ENCODE measurements at places on chromosomes 4 and X.

DNA sequence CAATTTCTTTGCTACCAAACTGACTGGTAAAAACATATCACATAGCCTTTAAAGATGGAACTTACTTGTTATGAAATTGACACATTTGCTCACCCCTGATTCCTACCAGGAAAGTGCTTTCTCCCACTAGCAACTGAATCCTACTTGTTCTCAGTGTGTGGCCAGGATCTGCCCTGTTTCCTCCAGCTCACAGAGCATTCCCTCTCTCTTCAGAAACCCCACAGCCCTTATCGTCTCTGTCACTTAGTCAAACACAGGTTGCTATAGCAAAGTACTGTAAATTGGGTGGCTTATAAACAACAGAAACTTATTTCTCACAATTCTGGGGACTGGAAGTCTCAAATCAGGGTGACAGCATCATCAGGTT is 265.2 kb upstream of the BOD1L1 start:
- DNase-seq, result no peak

DNA sequence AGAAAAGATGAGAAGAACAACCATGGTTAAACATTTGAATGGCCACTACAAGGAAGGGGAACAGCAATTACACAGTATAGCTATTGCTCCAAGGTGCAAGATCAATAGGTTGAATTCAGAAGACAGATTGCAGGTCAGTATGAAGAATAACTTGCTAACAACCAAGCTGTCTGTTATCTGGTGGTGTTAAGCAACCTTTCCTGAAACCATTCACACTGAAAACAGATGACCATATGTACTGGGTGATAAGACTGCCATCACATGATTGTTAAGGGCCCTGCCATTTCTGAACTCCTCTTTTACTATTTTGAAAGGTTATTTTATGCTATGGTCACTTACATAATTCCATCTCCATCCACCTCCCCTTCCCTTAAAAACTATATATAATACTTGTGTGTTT is 6.8 kb downstream of the GABRA3 start:
- no peak for DNase-seq

- no peak for DNase-seq
Measured at GRCh38 chr4:185576314-185576961, 41.1 kb upstream of the PDLIM3 start.

DNA sequence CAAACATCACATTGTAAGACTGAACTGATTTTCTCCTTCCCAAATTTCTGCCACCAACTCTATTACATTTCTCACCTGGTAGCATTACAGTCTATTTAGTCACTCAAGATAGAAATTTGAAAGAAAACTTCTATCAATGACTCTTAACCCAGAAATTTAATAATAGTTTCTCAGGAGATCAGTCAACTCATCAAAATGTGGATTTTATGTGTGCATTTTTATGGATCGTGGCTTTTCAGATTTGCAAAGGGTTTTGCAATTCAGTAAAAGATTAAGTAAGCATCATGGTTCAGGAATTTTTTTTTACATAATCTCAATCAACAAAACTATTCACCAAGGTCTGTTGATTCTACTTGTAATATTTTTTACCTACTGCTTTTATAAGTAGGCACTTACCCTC is 111.1 kb downstream of the CFAP299 start:
- DNase-seq, result no peak

GRCh38 chr4:116400480-116400879 is 684.9 kb downstream of the TRAM1L1 start:
- peak; percentile 2 for DNase-seq

DNA sequence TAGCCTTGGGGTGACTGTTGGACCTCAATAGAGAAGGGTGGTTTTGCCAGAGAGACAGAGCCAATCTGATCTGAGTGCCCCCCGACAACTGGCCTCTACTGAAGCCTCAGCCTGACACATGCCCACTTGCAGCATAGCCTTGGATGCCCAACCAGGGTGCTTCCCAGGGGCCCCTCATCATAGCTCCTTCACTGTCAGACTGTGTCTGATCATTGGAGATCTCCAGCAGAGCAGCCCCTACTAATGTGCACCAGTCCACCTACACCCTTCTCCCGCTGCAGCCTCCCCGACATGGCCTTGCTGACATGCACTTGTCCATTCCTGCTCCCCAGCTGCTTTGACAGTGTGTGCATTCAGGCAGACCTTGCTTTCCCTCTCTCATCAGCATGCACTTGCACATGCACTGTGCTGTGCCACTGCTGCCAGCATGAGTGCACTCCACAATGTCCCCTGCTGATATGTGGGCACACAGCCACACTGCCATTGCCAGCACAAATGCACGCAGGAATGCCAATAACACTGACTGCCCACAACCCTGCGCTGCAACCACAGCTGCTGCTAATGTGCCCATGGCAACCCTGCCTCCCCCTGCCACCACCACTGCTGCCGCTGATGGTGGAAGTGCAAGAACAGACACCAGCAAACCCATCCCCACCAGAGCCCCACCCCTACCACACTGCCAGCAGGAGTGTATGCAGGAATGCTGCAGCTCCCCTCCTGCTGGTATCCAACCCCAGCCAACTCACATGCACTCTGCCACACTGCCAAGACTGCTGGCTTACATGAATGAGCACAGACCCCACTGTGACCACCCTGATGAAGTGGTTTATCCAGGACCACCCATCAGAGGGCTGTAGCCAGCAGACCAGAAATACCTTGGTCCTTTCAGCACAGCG is 68.1 kb upstream of the ZMAT1 start:
- DNase-seq, result no peak

DNA sequence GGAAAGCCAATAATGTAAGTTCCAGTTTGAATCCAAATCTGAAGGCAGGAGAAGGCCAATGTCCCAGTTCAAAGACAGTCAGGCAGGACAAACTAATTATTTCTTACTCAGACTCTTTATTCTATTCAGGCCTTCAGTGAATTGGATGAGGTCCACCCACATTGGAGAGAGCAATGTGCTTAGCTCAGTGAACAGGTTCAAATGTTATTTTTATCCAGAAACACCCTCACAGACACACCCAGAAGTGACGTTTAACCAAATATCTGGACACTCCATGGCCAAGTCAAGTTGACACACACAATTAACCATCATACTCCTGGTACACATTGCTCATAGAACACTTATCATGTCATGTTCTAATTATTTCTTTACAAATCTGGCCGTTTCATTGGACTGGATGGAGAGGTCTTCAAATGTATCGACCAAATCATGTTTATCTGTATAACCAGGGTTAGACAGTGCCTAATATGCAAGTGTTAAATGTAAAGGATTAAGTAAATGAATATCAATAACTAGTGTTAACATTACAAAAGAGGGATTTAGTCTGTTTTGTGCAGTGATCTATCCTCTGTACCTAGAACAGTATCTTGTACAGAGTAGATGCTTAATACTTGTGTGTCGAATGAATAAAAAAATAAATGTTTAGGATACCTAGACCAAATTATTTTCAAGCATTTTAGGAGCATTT is 27.1 kb upstream of the XK start:
- no peak for DNase-seq

DNA sequence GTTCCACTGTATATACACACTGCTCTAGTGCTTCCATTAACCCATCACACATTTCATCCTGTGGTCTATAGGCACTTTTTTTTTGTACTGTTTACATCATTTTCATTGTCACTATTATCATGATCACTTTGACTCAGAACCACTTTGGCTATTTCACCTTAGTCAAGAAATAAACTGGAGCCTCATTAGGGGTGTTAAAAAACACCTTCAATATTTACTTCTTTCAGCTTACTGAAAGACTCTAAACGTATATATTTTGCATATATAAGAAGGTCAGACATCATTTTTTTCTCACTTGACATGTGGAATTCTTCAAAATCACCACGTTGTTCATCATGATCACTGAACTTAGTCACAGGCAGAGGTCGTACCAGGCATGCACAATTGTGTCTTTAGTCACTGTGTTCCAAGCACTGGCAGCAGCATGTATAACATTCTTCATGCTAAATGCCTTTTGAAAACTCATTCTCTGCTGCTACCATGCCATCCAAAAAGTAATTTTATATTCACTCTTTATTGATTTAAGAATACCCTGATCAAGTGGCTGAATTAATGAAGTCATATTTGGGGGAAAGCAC is 229.2 kb upstream of the ARSJ start:
- DNase-seq, result no peak

DNA sequence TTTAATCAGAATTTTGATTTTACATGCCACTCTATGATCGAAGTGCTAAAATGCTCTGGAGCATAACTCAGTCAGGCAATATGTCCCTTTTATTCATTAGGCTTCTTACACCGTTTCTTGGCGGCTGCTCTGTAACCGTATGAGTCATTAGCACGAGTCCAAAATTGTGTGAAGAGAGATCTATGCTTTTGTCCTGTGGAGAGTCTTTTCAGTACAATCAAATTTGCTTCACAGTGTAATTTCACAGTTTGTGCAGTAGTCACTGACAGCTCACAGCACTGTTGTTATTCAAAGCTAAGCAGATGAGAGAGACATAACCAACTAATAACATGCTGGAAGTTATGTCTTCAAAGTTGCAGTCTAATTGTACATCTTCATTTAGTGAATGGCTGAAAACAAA is 167.8 kb downstream of the PCDH10 start:
- no peak for DNase-seq

DNA sequence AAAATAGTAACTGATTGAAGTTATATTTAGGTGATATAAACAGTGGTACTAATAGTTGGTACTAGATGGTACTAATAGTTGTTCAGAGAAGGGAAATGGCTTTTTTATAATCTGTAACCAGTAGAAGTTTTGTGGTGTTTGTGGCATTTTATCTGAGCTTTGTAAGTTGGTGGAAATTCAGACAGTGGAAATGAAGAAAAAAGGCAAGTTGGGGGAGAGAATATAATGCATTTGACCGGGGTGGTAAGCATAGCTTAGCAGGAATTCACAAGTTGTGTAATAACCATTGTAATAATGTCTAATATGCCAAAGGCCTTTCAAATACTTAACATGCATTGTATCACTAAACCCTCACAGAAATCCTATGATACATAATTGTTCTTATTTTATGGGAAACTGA is 36.3 kb downstream of the DTHD1 start:
- DNase-seq, result no peak

DNA sequence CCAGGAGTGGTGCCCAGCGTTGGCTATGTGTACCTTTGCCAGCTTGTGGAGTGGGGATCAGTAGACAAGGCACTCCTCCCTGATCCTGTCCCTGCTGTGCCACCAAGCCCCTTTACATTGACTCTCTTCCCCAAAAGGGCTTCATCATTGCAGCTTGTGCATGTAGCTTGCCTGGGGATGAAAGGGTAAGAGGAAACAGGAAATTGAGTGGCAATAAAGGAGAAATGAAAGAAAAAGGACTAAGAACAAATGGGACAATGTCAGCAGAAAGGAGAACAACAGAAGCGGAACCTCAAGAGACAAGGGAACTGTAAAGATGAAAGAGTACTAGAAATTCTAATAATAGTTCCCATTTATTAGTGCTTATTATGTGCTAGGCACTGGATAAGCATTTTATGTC is 8.7 kb upstream of the IL13RA1 start:
- DNase-seq, result no peak

GRCh38 chr4:154585369-154586018 is 5.0 kb downstream of the FGA start:
- no peak for DNase-seq

- DNase-seq, result no peak
Measured at GRCh38 chr4:161457311-161457710, 706.5 kb downstream of the FSTL5 start.

DNA sequence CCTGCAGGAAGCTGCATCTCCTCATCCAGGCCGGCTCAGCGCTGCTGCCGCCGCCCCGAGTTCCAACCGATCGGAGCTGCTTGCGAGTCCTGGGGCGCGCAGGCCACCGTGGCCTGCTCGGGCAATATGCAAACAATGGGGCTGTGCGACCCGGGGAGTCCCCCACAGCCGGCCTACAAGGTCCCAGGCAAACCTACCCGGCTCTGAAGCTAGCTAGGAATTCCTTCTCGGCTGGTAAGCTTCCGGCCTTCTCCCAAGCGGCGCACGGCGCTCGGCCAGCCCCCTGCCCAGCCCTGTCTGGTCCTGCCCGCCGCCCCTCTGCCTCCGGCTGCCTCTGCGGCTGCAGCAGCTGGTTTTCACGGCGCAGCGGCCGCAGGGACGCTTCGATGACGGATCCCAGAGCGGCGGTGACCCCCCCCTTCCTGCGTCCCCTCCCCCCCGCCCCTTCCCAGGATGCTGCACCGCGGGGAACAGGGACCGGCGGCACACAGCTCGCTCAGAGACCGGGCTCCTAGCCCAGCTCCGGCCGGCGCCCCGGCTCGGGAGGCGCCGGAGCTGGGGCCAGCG is 59.4 kb downstream of the TSC22D3 start:
- DNase-seq, result peak; percentile 17
